AG08395 (cell line): ENCODE measurements at places on chromosomes 1 and 21.

DNA sequence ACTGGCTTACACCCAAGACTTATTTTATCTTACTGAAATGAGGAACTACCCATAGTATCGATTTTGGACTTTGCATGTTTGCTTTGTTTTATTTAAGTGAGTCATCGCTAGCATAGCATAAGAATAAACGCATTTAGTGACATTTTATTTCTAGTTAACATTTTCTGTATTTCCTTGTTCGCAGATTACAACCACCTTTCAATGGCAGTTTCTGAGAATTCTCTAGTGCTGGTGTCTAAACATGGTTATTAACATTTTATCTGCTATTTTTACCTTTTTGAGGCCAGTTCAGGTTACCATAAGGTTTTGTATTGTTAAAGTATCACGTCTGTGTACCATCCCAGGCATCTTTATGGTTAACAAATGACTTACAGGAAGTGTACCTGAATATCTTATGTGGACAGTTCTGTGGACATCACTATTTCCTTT is 24.5 kb downstream of the EEIG2 start:
- no peak for DNase-seq

GRCh38 chr21:15077529-15078145 is 12.8 kb upstream of the NRIP1 start:
- no peak for DNase-seq

GRCh38 chr1:234773936-234774677 is 164.1 kb upstream of the IRF2BP2 start:
- DNase-seq, result no peak

GRCh38 chr1:59332983-59333382 is 36.1 kb downstream of the FGGY start:
- peak; percentile 57 for DNase-seq

DNA sequence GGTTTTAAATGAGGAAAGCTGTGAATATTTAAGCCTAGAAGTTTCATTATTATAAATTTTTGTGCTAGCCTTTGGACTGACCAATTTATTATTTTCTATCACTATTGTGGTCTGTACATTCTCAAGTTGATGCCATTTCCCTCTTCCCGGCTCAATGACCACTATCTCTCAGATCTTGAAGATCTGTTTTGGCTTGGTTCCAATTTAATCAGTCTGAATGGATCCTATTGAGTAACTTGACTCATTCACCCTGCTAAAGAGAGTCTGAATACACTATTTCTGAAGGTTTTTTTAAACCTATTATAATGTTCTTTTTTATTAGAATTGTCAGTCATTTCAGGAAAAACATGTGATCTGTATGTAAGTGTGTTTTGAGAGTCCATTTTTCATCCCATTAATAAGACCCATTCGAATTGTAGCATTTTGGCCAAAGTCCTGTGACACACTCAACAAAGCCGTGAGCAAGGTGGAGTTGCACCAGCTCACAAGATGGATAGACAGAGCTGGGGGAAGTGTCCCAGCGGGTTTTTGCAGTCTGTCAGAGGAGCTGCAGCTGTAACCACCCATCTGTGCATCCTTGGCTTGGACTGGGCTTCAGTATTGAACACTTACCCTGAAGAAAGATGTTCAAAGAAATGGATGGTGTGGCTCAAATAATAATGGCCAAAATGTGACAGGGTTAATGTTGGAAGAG is 145.6 kb downstream of the NFIA start:
- DNase-seq, result no peak
